ENCODE measurements at places on chromosomes 16 and 17. TPM values are rescaled to one million over a fixed set of nuclear protein-coding genes. Genes with fewer than 3 reads are reported as not detected.

Gene ITGAD
- total RNA-seq: not detected

Gene CRHR1
- not detected for total RNA-seq

Gene CCL3
- not detected for total RNA-seq

Gene TP53TG3B
- total RNA-seq: not detected
